ENCODE measurements at places on chromosomes 13 and 19.
A peak's percentile ranks its signal among the peaks of the same experiment; 100 is the strongest.

DNA sequence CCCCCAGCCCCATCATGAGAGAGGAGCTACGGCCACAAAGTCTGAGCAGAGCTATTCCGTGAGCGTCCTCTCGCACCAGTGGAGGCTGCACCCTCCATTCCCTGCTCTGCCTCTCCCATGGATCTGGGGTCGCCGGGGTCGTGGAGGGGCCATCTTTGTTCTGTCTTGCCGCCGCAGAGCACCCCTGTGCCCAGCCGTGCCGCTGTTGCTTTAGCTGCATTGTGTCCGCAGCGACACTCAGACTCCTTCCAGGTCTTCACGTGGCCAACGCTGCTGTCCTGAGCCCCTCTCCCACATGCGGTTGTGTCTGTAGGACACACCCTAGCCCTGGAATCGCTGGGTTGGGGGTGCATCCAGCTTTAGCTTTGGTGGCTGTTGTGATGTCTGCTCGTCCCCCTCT lies 15.8 kb downstream of the YIPF2 start:
- DNase-seq, result no peak

DNA sequence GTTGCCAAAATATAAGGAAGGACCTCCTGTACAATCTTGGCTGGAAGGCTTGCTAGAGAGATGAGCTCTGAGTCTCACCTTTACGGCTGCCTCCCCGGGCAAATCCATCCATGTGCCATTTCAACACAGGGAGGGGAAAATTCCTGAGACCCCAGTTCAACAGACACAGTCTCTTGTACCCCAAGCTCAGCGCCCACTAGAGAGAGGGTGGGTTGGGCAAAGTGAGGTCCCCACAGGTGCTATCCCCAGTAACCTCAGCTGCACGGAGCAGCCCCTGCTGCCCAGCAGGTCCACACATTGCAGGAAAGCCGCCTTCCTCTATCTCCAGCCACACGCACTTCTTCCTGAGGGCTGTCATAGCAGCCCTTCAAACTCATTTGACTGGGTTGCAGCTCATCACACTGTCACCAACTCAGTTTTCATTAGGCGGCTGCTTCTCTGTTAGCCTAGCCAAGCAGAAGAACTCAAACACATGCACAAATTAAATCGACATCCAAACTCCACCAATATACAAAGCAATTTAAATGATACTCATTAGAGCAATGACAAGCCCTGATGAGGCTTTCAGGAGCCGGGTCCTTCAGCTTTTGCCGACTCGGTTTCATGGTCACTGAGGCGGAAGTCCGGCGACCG lies 80.4 kb downstream of the TSHZ3 start:
- DNase-seq, result no peak

DNA sequence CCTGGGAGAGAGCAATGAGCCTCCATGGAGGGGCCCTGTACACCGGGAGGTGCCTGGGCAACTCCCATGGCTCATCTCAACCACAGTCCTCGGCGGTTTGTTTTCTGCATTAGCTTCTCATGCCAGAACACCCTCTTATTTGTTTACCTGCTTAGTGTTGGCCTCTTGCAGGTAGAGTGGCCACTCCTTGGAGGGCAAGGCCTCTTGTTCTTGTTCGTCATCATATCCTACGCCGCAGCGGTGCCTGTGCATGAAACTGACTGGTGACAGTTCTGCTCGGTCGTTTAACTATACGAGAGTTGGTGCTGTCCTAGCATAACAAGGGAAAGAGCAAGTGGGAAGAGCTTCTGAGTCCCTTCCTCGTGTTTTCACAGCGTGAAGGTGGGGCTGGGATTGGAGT lies 40.5 kb upstream of the RNF113B start:
- no peak for DNase-seq

DNA sequence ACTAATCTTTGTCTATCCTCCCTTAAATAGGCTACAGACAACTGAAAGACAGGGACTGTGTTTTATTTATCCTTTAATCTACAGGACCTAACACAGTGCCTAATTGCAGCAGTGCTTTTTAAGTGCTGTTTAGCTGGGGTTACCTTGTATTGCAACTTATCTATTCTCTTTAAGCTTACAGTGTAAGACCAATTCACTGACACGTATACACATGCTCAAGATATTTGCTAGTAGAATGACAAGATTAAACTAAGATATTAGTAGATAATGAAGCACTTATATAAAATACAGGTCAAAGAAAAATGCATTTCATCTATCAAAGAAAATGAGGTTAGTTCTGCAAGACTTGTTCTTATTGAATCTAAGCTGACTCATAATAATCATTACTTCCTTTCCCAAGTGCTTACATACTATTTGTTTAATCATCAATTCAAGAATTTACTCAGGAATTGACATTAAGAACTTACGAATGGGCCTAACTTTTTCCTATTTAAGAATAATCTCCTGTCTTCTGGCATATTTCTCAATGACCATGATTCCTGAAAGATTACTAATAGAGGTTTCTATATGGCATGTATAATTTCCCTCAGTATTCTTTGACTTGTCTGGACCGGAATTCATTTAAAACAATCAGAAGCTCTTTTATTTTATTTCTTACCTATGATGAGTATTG lies 75.8 kb upstream of the MAB21L1 start:
- DNase-seq, result no peak

GRCh38 chr19:32662186-32662585 lies 12.8 kb downstream of the ANKRD27 start:
- no peak for DNase-seq

- DNase-seq, result no peak
These were observed 779.4 kb upstream of the SLITRK1 start for GRCh38 chr13:84661718-84662117.

- no peak for DNase-seq
These were observed 93.2 kb downstream of the LHFPL6 start for GRCh38 chr13:39509616-39510315.

DNA sequence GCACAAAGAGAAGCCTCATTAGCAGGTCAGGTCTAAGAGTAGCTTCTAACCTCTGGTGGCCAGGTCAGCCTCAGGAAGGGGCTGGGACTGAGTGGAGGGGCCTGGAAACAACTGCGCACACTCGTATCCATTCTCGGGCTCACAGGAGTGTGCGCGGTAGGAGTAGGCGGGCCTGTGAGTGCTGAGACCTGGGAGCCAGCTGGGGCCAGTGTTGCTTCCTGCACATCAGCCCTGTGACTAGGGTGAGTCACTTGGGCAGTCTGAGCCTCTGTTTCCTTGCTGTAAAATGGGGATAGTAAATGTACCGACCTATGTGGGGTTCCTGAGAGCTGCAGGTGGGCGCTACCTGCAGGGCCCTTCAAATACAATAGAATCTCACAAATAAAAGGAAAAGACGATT lies 26.9 kb downstream of the SIN3B start:
- DNase-seq, result no peak

GRCh38 chr13:33453936-33454335 lies 168.4 kb upstream of the STARD13 start:
- no peak for DNase-seq

- DNase-seq, result peak; percentile 19
These were observed 14.7 kb downstream of the DCT start for GRCh38 chr13:94464771-94465170.

DNA sequence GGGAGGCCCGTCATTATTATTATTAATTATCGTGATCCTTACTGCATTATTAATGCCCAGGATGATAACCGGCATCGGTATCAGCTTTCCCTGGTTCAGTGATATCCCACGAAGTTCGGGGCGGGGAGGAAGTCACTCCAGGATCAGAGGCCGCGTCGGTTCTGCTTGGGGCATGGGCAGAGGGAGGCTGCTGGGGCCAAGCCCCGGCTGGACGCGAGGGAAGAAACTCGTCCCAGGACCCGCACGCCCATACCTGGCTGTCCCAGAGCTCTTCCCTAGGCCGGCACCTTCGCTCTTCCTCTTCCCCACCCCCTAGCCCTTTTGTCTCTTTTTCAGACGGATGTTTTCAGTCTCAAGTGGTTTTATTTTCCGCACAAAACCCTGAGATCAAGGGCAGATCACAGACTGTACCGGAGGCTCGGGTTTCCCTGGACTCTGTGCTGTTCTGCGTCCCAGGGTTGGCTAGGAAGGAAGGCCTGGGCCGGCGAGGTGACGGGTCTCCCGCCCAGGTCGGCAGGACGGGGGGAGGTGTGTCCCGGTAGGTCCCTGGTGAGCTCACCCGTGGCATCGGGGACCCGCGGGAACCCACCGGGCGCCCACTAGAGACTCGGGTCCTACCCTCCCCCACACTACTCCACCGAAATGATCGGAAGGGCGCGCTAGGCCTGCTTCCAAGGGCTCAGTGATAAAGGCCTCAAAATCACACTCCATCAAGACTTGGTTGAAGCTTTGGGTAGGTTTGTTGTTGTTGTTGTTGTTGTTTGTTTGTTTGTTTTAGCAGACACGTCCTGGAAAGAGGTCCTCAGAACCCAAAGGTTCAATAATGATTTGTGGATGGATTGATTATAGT lies 7.9 kb downstream of the ZIC2 start:
- no peak for DNase-seq

GRCh38 chr13:62193919-62194318 lies 778.3 kb upstream of the PCDH20 start:
- DNase-seq, result no peak

DNA sequence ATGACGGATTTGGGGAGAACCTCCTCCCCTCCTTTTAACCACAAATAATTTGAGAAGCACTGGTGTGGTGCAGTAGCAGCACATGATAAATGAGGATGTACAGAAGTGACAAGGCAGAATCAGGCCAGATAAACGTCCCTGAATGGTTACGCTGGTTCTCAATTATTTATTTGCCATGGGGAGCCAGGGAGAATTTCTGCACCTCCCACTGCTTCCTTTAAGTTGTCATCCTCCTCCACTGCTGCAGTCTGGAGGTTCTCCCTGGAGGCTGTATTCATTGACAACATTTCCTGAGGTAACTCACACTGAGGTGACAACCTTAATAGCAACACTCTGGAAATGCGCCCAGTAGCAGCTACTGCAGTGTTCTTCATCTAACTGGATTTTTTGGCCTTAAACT lies 308.9 kb upstream of the SLITRK1 start:
- no peak for DNase-seq

DNA sequence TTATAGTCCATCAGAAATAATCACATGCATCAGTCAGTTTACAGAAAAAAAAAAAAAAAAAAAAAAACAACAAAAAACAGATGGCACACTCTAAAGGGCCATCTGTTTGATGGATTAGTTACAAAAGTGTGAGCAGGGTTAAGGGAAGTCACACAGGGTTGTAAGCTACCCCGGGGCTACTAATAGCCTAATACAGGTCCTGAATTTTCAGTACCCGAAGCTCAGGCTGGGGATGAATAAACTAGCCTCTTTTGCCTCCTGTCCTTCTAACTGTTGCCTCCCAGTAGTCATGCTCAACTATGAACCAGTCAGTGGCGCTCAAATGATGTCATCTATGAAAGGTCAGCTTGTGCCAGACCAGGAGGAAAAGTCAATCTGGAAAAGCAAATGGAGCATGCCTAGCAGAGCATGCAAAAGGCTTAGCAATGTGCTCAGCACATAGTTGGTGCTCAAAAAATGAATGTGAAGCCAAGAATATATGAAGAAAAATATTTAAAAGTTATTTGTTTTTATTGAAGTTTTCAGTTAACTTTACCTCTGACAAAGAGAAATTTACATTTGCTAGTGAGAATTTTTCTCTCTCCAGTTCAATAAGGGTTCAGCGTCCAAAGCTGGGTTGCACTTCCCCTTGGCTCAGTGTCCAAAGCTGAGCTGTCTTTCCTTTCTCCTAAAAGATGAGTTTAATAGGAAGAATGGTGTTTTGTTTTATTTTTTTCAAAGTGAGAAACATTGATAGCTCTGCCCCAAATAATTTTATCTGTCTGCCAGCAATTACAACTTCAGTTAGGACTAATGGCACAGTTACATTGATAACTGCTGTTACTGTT lies 30.8 kb upstream of the LRCH1 start:
- DNase-seq, result no peak

DNA sequence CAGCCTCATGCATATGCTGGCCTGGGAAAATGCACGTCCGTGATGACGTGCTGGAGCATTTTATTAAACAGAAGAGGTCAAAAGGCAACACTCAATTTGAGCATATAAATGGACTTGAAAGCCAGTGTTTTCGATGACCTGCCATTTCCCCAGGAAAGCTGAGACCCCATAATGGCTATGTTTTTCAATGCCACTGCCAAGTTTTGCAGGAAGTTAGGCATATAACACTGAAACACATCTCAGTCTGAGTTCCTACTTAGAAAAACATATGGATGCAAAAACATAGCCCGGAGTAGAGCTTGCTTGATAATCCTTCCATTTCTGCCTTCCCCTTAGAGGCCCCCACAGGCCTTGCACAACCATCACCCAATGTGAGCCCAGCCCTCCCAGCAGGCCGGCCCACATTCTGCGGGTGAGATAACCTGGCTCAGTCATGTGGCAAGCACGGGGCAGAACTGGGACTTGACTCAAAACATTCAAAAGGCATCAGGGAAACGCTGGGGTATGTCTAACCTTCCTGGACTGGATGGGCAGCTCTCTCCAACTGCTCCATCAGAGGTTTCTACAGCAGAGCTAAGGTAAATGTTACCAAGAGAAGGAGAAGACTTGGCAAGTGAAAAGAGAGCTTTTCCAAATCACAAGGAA lies 24.9 kb downstream of the EPS15L1 start:
- DNase-seq, result no peak

GRCh38 chr19:12786141-12786870 lies 5.0 kb upstream of the JUNB start:
- DNase-seq, result no peak

GRCh38 chr19:16361926-16362325 lies 37.3 kb downstream of the KLF2 start:
- no peak for DNase-seq
